ENCODE measurements at places on chromosomes 11 and 22.
A peak's percentile ranks its signal among the peaks of the same experiment; 100 is the strongest.

DNA sequence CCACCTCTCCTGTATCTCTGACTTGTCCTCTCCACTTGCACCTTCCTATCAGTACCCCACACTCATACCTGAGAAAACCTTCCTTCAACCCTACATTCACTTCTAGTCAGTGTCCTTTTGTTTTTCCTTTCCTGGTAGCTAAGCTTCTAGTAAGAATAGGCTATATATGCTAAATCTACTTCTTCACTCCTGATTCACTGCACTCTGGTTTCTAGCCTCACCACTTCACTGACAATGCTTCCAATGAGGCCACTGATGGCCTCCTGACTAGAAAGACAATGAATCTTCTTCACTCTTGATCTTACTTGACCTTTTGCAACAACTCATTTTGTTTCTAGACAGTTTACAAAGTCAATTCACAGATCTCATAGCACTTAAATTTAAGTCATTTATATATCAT, 52.0 kb downstream of the RELT start:
- DNase-seq, result no peak

- no peak for DNase-seq
These were observed 2.5 kb upstream of the RCOR2 start for GRCh38 chr11:63919267-63920125.

DNA sequence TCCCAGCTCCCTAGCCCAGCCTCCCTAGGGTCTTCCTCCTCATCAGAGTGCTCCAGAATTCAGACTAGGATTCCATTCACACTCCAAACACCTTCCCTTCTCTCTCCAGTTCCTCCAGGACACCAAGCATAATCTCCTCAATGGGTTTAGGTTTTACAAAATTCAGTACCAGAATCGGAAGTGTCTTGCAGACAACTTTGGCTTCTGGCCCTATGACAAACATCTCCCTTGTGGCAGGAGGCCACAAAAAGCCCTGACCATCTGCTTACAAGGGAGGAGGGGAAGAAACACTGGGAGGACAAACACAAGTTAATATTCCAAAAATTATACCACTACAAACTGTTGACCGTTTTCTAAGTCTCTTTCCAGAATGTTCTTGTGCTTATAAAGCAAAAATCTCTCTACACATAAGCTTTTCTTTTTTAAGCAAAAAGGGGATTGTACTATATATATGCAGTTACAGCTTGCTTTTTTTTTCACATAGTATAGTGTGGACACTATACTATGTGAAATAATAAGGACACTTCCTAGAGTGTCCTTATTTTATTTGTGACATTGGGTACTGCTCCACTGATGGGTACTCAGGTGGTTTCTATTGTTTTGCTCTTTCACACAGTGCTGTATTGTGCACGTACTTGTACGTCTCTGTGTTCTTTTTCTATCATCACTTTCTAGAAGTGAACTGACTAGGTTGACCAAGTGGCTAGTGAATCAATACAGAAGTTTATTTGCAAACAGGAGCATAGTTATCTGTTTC, 78.7 kb downstream of the BDNF start:
- DNase-seq, result no peak

DNA sequence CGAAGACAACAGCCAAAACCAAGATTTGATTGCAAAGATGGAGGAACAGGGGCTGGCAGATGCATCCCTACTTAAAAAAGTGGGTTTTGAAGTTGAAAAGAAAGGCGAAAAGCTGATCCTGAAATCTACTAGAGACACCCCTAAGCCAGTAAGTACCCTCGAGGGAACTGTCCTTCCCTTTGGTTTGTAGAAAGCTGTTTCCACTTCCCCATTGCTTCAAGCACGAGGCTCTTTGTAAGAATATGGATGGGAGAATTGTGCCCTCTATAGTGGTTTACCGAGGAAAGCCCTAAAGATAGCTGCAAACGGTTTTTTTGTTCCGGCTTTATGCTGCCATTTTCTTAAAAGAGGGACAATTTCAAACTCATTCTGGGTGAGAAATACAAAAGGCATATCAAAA, 133.9 kb downstream of the WNT7B start:
- DNase-seq, result no peak

DNA sequence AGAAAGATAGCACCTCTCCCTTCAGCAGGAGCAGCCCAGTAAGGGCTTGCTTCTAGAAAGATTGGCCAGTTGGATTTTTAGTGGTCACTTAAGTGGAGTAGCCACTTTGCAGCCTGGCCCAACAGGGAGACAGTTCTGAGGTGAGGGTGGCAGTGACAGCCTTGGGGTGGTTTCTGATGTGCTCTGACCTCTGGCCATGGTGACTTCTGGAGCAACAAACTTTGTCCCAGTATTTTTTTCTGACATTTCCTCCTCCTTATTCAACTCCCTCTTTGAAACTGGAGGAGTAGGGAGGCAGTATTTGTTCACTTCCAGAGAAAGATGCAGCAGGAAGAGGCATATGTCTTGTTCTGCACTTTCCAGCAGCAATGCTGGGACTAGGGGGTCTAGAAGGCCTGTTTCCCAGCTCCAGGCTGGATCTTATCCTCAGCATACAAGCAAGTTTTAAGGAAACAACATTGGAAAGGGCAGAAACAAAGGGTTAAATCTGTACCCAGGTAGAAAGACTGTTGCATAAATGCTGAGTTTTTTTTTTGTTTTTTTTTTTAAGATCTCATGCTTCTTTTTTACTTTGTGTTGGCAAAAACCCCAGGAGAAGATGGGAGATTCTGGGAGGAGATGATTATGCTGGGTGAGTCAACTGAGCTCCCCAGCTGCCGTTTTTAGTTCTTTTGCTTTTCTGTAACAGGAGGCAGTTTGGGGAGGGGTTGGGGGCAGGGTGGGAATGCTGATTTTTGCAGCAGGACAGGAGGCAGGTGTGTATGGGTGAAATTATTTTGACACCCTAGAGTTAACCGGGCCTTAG, 37.2 kb downstream of the RCOR2 start:
- DNase-seq, result no peak

DNA sequence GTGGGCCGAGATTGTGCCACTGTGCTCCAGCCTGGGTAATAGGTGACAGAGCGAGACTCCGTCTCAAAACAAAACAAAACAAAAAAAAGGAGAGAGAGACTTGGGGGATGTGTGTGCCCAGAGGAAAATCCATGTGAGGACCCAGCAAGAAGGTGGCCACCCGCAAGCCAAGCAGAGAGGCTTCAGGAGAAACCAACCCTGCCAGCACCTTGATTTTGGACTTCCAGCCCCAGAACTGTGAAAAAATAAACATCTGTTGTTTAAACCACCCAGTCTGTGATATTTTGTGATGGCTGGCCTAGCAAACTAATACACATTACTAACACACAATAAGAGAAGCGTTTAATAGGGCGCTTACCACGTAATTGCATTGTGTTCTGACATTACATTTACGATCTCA, 21.2 kb downstream of the TXN2 start:
- no peak for DNase-seq

DNA sequence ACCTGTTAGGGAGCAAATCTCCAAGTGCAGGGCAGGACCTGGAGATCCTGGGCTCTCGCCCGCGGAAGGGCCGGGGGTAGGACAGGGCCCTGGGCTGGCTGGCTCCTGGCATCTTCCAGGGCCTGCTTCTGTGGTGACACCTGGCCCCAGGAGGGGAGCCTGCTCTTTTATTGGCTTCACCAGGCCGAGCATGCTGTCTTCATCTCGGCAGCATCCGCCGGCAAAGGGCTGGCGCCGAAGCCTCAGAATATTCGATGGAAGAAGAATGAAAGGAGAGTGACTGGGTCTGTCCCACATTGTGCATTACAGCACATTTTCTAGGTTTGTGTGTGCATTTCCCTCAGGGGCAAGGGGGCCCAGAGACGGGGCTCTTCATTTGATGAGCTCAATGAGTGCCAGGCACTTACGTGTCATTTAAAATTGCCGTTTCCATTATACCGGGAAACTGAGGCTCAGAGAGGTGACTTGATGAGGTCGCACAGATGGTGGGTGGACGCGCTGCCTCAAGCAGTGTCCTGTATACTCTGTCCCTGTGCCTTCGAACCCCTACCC, 70.0 kb downstream of the RBX1 start:
- no peak for DNase-seq

- no peak for DNase-seq
These were observed 48.7 kb downstream of the TSPAN18 start for GRCh38 chr11:44775366-44775984.

DNA sequence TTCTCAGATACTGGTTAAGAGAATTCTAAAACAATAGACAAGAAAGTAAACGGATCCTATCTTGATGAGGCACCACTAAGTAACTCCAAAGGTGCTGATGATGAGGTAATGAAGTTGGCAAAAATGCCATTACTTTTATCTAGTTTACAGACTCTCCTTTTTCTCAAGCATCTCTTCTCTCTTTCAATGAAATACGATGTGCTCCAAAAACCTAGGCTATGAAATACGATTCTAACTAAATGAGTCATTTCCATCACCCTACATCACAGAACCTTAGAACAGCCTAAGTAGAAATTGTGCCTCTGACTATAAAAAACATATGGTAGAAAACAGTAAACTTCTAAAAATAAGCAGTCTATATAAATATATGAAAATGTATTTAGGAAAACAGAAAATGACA, 58.9 kb upstream of the ARHGAP32 start:
- DNase-seq, result no peak

GRCh38 chr22:49734390-49734789, 93.3 kb downstream of the BRD1 start:
- no peak for DNase-seq

- peak; percentile 49 for DNase-seq
These were observed 12.8 kb upstream of the CLPB start for GRCh38 chr11:72446929-72447769.

DNA sequence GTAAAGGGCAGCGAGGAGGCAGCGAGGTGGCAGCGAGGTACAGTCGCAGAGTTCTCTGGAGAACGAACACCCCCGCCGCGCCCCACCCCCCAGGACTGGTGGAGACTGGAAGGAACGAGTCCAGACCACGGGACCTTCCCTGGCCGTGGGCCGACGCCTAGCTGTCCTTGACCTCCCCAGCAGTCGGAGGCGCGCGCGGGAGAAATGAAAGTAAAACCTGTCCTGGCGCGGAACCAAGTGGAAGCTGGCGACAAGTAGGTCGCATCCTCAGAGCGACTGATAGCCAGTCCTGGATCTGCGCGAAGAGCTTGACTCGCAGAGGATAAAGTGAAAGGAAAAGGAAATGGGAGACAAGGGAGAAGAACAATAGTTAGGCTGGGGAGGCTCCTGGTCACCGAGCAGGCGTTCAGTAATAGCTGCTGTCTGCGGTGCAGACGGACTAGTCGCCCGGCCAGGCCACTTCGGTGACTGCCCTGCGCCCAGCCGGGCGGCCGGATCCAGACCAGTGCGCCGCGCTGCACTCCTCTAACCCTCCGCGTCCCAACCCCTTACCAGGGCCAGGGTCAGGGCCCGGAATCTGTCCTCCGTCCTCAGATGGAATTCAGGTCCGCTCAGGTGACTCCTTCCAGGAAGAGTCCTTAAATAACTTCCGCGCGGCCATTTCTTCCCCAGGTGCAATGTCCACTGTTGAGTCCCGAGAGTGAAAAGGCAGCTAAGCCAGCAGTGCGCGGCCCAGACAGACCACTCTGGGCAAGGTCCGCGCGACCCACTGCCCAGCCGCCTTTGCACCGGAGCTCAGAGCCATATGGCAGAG, 1.9 kb upstream of the ADM start:
- DNase-seq, result no peak

- DNase-seq, result no peak
These were observed at the start of gene CATSPERZ for GRCh38 chr11:64299847-64300648. Gene CATSPERZ, plus strand, starts transcription at chr11:64300358. Its CDS starts 53 bp downstream, at chr11:64300411.

DNA sequence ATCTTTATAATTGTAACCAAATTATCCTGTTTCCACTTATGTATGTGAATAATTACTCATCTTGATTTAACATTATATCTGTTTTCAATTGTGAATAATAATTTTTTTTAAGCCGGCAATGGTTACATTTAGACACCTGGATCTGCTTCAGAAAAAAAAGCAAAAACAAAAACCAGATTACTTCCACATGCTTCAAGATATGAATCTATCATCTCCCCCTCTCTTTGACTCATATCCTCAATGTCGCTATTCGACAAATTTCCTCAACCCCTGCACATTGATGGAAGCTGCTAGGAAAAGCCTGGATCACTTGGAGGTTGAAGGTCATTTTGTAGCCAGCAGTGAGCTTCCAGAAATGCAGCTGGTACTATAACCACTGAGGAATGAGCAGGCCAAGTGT, 42.7 kb downstream of the SLC1A2 start:
- no peak for DNase-seq

GRCh38 chr11:67356864-67357561, 3.7 kb upstream of the POLD4 start:
- no peak for DNase-seq

DNA sequence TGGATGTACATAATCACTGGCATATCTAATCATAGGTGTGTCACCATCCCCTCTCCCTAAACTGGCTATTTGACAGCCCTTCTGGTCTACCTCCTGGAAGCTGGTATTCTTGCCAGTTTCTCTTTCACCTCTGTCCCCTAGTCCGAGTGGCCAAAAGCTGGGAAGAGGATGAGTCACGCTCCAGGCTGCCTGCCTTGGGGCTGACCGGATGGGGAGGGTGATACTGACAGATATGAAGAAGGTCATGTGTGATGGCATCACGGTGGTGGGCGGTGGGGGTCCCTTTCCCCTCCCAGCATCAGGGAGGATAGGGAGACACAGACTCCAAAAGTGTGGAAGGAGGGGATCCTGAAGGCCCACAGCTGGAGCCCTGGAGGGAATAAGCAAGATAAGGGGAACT, 4.8 kb downstream of the OAF start:
- DNase-seq, result no peak

- DNase-seq, result no peak
These were observed 607.4 kb downstream of the NTM start for GRCh38 chr11:131977854-131978253.

GRCh38 chr11:45237711-45238315, 48.3 kb downstream of the SYT13 start:
- DNase-seq, result no peak

DNA sequence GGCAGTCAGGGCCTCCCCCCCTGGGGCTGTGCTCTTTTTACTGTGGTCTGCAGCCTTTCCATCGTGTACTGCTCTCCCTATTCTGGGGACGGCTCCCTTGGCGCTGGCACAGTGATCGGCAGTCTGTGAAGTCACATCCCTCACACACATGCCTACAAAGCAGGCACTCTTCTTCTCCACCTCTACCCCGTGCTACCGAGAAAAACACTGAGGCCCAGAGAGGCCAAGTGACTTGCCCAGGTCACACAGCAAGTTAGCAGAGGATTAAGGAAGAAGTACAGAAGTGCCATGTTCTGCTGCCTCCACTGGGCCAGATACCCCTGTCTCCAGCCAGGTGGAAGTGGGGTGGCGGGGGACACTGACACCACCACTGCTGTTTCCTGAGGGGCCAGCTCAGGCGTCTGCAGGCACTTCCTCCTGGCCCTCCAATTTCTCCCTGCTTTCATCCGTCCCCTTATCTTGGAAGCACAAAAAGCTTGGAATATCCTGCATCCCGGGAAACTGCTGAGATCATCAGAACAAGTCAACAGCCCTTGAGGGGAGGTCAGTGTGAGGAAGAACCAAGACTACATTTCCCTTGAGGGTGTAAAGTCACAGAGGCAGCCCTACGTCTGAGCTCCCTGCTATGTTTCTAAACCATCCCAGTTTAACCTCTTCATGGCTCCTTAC, 30.2 kb upstream of the KLHL35 start:
- no peak for DNase-seq

- no peak for DNase-seq
These were observed 65.4 kb downstream of the CCDC34 start for GRCh38 chr11:27297616-27298015.

GRCh38 chr11:69695581-69695980, 8.2 kb downstream of the FGF19 start:
- no peak for DNase-seq
